ENCODE measurements at places on chromosomes 3 and 15. TPM values are rescaled to one million over a fixed set of nuclear protein-coding genes. Genes with fewer than 3 reads are reported as not detected.

TOP2B gene
- total RNA-seq, result 112 TPM

THAP10 gene
- total RNA-seq, result 0.27 TPM

GOLIM4 gene
- 7.6 TPM for total RNA-seq

NEK4 gene
- 33.4 TPM for total RNA-seq

SEMA4B gene
- 7.5 TPM for total RNA-seq

PLA1A gene
- not detected for total RNA-seq

ARNT2 gene
- not detected for total RNA-seq

TGM4 gene
- not detected for total RNA-seq
